ENCODE measurements at places on chromosomes 3 and 15.

- no peak for DNase-seq
Measured at GRCh38 chr3:171591070-171591469, 130.9 kb upstream of the TNIK start.

- DNase-seq = no peak
Measured at GRCh38 chr3:59425371-59425770, 375.5 kb upstream of the CFAP20DC start.

DNA sequence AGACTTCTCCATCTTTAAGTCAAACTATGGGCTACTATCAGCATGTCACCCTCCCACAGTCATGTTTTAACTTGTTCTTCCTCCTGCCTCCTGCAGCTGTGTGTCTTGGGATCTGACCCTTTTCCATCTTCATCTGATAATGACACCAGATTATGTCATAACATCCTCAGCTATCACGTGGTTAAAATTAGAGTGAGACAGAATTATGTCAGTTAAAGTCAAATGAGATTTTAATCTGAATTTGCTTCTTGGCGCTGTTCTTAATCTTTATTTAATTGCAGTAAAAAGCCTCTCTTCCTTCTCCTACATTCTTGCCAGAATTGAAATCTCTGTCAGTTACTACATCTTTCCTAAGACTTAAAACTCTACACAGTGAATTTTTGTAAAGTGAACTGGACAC, 107.2 kb downstream of the ARPP21 start:
- no peak for DNase-seq

DNA sequence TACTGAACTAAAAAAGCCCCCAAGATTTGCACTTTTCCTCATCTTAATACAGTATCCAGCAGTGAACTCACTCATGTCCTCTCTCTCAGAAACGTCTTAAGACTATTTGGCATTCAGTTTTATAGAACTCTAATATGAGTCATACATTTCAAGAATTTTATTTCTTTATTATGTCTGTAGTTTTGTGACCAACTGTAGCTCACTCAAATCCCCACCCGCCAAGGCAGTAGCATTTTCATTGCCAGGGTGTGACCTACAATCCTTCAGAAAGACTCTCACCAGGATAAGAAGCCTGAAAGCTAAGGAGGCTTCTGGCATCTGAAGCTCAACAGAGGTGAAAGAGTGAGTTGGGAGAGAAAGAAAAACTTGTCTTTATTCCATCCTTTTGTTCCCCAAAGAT, 537.1 kb downstream of the RSL24D1 start:
- DNase-seq = no peak

DNA sequence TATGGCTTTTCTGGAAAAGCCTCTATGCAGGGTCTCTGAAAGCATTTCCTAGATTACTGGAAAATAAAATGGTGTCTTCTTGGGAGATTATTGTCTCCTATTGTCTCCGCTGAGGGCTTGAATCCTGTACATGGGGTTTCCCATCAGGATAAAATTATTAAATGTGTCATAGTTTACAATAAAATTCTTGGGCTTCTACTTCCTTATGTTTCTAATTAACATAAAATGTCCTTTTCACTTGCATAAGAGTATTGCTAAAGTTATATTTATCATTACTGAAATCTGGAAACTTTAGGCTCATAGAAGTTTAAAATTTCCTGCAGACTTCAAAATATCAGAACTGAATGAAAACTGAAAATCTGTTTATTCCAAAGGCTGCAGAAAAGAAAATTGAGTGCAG, 595.5 kb upstream of the AGTR1 start:
- DNase-seq = no peak
